Activated naive CD8-positive, alpha-beta T cell treated with anti-CD3 and anti-CD28 coated beads, Interleukin-2, amount 50 U/mL, for 24 hours (primary cell): ENCODE measurements at places on chromosomes 16 and 17.

GRCh38 chr16:19482291-19482690, 39.6 kb downstream of the GDE1 start:
- no peak for DNase-seq

GRCh38 chr17:6578491-6578890, 22.1 kb upstream of the PITPNM3 start:
- DNase-seq, result no peak

DNA sequence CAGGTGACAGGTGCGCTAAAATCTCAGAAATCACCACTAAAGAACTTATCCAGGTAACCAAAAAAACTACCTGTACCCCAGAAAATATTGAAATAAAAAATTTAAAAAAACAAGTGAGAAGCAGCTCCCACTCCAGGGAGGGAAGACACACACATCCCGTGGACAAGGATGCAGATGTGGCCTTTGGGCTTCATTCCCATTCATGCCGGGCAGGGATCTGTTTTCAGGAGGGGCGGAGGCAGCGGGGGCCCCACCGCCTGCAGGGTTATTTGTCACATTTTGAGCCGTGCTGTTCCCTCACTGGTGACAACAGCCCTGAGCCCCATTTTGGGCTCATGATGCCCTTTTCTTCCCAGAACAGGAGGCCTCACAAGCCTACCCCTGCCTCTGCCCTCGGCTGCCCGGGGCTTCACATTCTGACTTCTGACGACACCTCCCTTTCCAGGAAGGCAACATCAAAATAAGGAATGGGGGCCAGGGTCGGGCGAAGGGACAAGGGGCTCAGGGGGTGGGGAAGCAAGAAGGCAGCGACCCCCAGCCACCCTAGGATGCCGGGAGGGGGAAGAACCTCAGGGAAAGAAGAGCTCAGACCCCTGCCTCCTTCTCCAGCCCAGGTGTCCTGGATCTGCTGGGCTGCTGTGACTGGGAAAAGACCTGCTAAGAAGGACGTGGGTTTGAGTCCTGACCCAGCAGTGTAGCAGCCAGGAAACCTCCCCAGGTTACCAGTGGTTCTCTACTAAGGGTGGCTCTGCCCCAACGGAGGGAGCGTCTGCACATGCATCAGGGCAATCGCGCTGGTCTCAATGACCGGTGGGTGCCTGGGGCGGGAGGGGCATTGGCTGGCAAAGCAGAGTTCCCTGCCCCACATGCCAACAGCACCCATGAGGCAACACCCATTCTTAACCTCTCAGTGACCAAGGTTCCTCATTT, 2.3 kb upstream of the CD79B start:
- DNase-seq, result no peak

DNA sequence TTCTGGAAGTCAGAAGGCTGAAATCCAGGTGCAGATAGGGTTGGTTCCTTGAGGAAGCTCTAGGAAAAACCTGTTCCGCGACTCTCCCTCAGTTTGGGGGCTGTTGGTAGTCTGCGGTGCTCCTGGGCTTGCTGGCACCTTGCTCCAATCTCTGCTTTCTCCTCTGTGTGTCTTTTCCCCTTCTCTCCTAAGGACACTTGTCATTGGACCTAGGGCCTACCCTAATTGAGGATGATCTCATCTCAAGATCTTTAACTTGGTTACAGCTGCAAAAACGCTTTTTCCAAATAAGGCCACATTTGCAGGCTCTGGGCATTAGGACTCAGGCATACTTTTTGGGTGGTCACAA, 12.9 kb upstream of the CACNG4 start:
- no peak for DNase-seq

GRCh38 chr16:86048221-86048620, 149.3 kb downstream of the IRF8 start:
- no peak for DNase-seq

DNA sequence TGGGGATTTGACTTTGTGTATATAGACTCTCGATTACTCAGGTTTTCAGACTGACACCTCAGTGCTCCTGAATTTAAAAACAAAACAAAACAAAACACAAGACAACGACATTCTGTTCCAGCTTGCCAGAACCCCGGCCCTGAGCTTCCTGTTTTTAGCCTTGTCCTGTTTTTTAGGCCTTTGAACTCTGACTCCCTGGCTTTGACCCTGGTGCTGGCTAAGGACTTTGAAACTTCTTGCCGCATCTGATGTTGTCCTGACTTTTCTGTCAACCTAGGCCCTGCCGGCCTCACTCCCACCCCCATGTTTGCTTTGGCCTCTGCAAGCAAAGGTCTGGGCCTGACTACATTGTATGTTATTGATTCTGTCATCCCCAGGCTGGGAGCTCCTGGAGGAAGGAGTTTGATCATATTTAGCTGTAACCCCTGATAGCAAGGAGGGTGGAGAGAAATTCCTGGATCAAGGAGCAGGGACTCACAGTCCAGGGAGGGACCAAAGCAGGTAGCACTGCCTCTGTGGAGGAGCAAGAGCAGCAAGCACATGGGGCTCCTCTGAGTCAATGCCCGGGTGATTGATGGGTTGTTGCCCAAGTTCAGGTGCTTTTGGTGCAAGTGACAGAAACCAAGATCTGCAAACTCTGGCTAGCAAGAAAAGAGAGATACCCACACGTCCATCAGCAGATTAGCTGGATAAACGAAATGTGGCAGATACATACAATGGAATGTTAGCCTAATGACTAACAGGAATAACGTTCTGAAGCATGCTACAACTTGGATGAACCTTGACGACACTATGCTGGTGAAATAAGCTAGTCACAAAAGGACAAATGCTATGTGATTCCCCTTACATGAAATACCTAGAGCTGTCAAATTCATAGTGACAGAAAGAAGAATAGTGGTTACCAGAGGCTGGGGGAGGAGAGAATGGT, 7.7 kb downstream of the CCL16 start:
- no peak for DNase-seq

- DNase-seq, result peak; percentile 52
Observed at GRCh38 chr17:17723354-17724261, 42.4 kb downstream of the RAI1 start.

DNA sequence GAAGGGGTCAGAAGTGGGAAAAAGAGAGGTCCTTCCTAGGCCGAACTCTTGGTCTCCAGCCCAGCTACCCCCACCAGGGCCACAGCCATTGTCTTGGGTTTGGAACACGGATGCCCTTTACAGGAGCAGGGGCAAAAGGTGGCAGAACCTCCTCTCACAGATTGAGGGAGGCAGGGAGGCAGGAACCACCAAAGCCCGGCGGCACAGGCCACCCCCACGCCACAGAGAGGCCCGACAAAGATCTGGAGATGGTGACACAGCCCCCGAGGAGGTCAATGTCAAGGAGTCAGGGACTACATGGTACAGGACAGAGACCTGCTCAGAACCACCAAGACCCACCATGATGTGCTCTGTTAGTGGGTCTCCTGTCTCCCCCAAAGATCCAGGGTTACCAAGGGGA, 44.4 kb upstream of the DLX4 start:
- no peak for DNase-seq

DNA sequence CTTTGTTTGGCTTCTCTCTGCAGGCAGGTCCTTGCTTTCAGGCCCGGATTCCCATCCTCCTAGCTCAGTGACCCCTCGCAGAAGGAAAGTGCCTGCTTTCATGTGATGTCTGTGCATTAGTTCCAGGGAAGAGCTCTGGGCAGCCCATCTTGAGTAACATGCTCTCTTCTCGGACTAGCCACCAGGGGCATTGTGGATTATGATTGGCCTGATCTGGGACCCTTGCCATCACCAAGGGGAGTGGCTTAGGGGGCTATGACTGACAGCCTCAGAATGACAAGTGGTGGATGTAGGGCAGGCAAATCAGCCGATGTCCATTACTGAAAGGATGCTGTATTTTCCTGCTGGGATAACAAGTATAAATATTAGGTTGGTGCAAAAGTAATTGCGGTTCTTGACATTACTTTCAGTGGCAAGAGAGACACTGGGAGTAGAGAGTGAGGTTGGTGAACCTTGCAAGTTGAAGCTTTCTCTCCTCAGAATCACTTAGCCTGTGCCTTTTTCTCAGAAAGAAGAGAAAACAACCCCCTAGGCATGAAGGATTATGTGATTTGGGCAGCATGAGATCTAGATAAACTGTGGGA, 71.5 kb upstream of the MPHOSPH6 start:
- no peak for DNase-seq

GRCh38 chr17:53336281-53336680, 486.4 kb upstream of the KIF2B start:
- DNase-seq, result no peak

- peak; percentile 60 for DNase-seq
Observed at GRCh38 chr17:32007463-32008298, 498 bp downstream of the LRRC37B start.

- DNase-seq, result no peak
Observed at GRCh38 chr17:61465550-61466237, 13.5 kb downstream of the TBX4 start.

DNA sequence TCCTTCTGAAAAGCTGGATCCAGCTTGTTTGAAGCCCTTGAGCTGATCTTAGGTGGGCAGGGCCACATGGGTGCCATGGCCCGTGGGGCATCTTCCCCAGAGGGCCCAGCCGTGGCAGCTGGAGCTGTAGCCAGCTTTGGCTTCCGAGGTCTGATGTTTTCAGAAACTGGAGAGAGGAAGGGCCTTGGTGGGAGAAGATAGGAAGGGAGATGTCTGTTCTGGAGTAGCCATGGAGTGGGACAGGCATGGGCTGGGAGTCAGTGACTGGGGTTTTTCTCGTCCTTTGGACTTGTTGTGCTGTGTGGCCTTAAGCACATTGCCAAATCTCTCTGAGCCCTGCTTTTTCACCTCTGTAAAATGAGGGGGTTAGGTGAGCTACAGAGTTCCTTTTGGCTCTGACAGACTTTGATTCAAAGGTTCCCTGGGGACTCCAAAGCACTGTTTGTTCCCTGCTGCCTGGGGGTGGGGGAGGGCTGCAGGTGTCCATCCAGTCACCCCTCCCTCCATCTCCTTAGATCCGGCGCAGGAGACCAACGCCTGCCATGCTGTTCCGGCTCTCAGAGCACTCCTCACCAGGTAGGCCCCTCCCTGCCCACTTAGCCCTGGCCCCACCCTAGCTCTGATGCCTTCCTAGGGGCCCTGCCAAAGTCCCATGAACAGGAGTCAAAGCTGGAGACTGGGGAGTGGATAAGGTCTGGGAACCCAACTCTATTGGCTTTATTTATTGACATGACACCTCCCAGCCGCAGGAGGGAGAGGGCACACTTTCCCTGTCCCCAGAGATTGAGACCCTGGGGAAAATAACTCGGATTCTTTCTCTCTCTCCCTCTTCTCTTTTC, 2.1 kb downstream of the PPP1R1B start:
- no peak for DNase-seq

GRCh38 chr17:2309338-2310154, 5.8 kb downstream of the SRR start:
- no peak for DNase-seq

DNA sequence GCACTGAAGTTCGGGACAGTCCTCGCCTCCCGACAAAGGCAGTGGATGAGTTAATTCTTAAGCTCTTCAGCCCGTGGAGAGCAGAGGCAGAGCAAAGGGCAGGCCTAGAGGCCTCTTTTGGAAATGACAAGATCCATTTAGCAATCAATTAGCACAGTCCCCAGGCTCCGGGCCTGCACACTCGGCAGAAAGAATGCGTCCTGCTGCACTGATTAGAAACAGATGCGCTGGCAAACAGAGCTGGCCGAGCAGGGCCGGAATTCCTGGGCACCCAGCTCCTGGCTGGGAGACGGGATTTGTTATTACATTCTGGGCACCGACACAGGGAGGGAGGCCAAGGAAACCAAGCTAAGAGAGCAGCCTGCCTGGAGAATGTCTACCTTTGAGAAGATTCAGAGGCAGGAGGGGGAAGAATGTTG, 162.9 kb downstream of the COPRS start:
- DNase-seq, result no peak

- no peak for DNase-seq
Observed at GRCh38 chr16:16925432-16925831, 545.3 kb downstream of the XYLT1 start.
